ENCODE measurements at places on chromosomes 3 and 15. TPM values are rescaled to one million over a fixed set of nuclear protein-coding genes. Genes with fewer than 3 reads are reported as not detected.

SMARCC1 gene
- total RNA-seq = 29.5 TPM

PGBD4 gene
- total RNA-seq = 0.76 TPM

NME9 gene
- not detected for total RNA-seq

DNA sequence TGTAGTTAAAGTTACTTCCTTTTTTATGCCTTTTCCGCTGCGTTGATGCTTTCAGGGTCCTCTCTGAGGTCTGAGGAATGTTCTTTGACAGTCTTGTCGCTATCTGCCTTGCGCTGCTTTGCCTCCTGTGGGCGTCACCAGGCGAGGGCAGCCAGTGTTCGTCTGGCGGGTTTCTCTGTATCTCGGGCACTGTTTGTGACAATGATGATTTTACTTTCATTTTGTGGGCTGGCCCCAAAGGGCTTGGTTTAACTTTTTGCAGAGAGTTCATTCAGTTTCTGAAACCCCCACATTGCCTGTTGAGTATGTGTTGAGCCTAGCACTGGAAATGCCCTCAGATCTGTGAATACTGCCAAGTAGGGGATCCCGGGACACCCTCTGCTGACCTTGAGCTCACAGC, 24.6 kb upstream of the SACM1L start:
- no peak for DNase-seq

- peak; percentile 51 for DNase-seq
Measured at GRCh38 chr3:124923833-124924232, 10.7 kb downstream of the MUC13 start.

- no peak for DNase-seq
Measured at GRCh38 chr15:38539008-38539343, 25.6 kb downstream of the RASGRP1 start.

SH2D7 gene
- total RNA-seq = not detected

DNA sequence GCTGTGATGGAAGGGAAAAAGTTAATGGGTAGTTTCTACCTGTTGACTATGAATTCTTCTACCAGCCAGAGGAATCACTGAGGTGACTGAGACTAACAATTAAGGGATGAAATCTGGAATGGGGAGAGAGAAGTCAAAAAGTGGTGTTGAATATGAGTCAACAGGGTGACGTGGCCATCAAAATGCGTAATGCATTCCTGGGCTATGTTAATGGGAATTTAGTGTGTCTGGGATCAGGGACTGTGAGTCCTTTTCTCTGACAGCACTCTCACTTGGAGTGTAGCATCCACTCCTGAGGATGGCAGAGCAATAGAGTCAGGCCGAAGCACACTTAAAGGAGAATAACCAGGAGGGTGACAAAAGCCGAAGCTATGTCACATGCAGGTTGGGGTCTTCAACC, 60.4 kb downstream of the MESD start:
- DNase-seq = peak; percentile 92

DNA sequence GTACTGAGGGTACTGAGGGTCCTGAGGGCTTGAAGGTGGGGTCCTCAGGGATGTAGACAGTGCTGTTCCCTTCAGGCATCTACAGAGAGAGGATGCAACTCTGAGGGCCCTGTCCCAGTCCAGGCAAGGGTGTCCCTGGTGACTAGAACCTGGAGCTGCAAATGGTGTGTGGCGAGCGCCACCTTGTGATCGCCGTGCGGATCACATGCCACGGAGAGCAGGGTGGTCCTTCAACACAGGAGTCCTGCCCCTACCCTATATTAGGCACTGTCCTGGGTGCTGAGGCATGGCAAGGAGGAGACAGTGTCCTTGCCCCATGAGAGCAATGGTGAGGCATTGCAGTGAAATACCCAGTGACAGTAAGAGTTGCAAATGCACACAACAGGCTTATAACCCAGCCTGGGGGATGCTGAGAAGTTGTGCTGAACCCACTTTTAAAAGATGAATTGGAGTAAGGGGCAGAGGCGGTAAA, 23.6 kb downstream of the RHCG start:
- DNase-seq = peak; percentile 65

DNA sequence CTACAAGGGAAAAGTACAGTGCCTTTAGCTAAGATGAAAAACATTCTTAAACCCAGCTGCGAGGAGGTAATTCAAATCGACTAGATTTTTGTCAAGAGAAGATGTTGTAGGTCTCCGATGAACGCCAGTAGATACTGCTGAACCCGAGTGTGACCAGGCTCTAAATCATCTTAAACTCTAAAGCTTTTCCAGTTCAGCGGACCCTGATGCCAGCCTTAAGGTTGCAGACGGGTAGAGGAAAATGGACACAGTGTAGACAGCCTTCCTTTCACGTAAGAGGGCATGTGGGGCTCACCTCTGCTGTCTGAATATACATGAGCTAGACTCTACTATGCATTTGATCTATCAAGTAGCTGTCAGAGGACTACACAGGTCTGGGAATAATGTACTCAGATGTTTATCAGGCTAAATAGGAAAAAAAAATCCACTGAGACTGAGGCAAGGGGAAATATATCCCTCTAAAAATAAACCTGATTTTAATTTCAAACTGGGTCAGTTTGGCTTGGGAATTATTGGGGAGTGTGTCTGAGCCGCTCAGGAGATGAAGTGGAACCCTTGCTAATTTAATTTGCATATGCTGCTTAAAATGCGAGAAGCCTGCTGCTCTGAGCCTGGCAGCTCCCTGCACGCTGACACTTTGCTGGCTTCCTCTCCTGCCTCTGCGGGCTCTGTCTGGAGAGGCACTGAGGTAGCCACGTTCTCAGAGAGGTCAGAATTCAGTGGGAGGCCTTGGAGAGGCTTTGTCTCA, 151.9 kb downstream of the CADPS start:
- DNase-seq = no peak

DNA sequence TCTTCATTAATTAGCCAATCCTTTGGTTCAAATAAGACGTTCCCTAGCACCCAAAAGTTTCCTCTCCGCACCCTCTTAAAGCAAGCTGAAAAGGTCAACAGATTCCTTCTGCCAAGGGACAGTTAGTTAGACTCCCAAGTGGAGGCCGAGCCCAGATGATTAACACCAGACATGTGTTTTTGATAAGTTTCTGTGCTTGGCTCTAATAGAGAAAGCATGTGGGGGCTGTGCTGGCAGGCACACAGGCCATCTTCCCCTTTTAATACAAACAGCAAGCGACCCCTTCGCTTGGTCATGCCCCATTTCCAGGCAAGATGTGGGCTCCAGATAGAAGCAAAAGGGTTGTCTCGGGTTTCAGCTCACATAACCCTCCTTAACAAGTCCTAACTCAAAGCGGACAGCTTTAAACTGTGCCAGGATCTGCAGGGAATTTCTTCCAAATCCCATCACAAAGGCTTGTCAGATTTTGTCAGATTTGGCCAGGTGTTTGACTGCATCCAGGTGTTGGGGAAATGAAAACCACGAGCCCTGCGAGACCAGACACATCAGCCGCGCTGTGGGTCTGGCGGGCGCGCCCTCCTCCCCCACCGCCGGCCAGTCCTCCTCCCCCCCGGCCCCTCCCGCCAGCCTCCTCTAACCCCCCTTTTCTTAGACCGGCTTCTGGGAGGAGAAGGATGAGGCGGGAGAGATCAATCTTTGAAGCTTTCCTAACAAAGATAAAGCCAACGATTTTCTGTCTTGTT, 3.3 kb downstream of the HES1 start:
- DNase-seq = peak; percentile 88

- no peak for DNase-seq
Measured at GRCh38 chr3:46200790-46201189, 7.3 kb downstream of the CCR1 start.

ARF4 gene
- 371 TPM for total RNA-seq

ITIH3 gene
- not detected for total RNA-seq

DNA sequence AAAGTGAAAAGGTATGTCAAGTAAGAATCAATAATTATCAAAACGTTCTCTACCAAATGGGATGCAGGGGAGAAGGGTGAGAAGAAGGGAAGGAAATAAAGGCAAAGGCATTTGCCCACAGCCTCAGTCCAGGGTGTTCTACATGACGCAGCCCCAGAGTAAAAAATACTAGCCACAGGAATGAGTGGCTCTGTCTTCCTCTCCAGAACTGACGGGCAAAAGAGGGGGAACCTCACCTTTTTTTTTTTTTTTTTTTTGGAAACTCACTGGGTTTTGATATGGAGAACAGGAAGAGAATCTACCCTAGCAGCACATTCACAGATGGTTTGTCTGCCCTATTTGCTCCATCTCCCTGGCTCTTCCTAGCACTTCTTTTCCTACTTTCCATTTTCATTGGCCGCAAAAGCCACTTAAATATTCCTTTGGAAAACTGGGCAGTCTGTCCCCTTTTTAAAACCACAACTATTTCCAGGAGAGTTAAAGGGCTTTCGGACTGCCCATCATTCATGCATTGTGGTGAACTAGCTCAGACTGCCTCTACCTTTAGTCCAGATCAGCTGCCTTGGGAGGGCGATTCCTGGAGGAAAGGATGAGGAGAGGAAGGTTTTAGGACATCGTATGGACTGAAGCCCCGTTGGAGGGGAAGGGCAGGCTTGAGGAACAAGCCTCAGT, 28.2 kb downstream of the B3GNT5 start:
- DNase-seq = no peak

ASB14 gene
- total RNA-seq = not detected

- peak; percentile 62 for DNase-seq
Measured at GRCh38 chr3:52190294-52191074, 7.5 kb upstream of the ALAS1 start.

GRCh38 chr15:87761736-87762509, 494.6 kb downstream of the NTRK3 start:
- no peak for DNase-seq

- no peak for DNase-seq
Measured at GRCh38 chr15:74174958-74175253, 1.4 kb downstream of the ISLR start.

DNA sequence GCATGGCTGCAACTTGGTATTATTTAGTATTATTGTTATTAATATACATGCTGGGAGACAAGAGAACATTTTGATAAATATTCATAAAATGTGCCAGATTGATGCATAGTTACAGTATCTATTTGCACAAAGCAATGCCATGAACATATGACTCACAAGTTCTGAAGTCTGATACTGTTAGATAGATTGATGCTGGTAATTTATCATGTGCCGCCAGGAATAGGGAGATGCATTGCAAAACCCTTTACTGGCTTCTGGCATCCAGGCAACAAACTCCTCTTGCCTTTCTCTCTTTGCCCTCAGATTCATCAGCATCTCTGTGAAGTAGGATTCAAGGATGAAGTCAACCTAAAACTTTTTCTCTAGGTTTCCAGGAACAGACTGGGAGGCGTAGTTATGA, 41.0 kb upstream of the SLC25A26 start:
- no peak for DNase-seq

GRCh38 chr3:71127052-71127831, 456.3 kb downstream of the FOXP1 start:
- peak; percentile 41 for DNase-seq

ACSBG1 gene
- total RNA-seq = not detected

- DNase-seq = peak; percentile 46
Measured at GRCh38 chr15:64490598-64491259, 30.4 kb downstream of the ZNF609 start.

GRCh38 chr15:41655716-41656115, 4.5 kb upstream of the MGA start:
- DNase-seq = no peak

GRCh38 chr3:85316252-85316651, 357.5 kb downstream of the CADM2 start:
- DNase-seq = no peak

DNA sequence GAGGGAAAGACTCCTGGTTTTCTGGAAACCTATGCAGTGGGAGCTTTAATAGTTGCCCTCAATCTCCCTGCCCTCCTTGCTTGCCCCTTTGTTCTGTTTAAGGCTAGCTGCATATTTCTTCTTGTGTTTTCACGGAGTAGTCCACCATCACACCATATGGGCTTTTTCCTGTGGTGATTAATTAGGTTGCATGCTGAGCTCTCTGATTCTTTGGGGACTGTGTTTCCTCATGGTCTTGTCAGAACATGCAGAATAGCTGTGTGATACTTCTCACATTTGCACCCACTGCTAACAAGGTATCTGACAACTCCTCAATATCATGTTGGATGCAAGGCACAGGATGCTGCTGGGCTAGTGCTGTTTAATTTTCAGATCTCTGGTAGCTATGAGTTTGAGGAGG, 139.6 kb downstream of the PTPRG start:
- no peak for DNase-seq

SCN11A gene
- not detected for total RNA-seq

GRCh38 chr3:196458063-196458462, 25.8 kb upstream of the UBXN7 start:
- DNase-seq = no peak

GRCh38 chr3:13513051-13513912, 33.2 kb downstream of the HDAC11 start:
- peak; percentile 87 for DNase-seq

GLDN gene
- total RNA-seq = 2.8 TPM

DNA sequence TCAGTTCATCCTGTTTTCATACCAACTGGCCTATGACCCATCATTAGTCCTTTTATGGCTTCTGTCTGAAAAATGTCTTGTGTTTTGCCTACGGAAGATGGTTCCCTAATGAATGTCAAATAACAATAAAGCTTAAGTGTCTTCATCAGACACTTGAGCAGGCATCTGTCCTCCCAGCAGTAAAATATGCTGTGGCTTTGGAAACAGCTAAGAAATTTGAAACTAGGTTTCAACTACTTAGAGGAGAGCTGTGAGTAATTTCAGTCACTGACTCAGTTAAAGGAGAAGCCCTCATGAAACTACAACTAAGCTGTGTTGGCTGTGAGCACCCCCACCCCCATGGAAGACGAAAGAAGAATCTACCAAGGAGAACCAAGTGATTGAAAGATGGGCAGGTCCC, 409.4 kb upstream of the PPP2R3A start:
- DNase-seq = peak; percentile 8

GRCh38 chr3:108416111-108416869, 94.1 kb downstream of the MYH15 start:
- peak; percentile 36 for DNase-seq

DNA sequence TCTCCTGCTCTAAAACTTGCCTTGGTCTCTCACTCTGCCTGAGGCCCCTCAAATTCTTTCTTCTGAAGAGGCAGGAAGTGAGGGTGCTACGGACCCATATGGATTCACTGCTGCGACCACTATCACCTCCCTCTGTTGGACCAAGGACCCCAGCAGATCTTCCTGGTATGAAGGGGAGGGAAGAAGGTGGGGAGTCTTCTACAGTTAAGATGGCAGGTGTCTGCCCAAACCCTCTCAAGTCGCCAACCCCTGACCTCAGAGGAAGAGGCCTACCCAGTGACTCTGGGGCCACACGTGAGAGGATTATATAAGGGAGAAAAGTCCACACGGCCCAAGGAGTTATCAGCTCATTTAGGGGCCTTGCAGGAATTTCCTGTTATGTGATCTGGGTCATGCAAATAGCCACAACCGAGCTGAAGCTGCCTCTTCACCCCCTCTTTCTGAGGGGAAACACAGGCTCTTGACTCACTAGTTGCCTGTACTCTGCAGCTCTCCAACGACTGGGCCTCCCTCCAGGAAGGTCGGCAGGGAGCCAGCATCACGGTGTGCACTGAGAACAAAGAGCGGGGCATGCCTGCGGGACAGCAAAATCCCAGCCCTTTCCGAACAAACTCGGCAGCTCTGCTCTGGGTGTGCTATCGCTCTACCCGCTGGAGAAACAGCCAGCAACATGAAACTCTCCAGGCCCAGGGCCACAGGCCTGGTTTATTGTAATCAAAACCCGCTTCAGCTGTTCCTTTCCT, 116.0 kb downstream of the XXYLT1 start:
- DNase-seq = peak; percentile 85

SLC28A1 gene
- total RNA-seq = not detected

ADGRG7 gene
- not detected for total RNA-seq

DUOXA2 gene
- not detected for total RNA-seq

- peak; percentile 34 for DNase-seq
Measured at GRCh38 chr3:187848401-187848800, 103.1 kb upstream of the BCL6 start.

Data from GM23248 (cell line).